Myometrial cell (primary cell): ENCODE measurements at places on chromosomes 4 and X. TPM values are rescaled to one million over a fixed set of nuclear protein-coding genes. Genes with fewer than 3 reads are reported as not detected.

The MGARP gene
- total RNA-seq: 15.4 and 17.6 TPM in 2 replicates

The HS3ST1 gene
- not detected in 2 replicates for total RNA-seq

The POF1B gene
- not detected in 2 replicates for total RNA-seq

The CMC4 gene
- total RNA-seq: 17.6 and 22.7 TPM in 2 replicates

The DOK7 gene
- not detected in 2 replicates for total RNA-seq

The PDK3 gene
- 3.2 and 5.2 TPM in 2 replicates for total RNA-seq

The CEP135 gene
- total RNA-seq: 0.86 and 3.7 TPM in 2 replicates

The PHEX gene
- total RNA-seq: not detected in 2 replicates

The AWAT2 gene
- total RNA-seq: not detected in 2 replicates

The TBC1D8B gene
- total RNA-seq: 8.6 and 12.8 TPM in 2 replicates

The TMEM154 gene
- total RNA-seq: 18.7 and 22.2 TPM in 2 replicates

The ARMCX1 gene
- 34.6 and 36.5 TPM in 2 replicates for total RNA-seq

The RBM47 gene
- total RNA-seq: 0.86 and 1.2 TPM in 2 replicates

The F9 gene
- total RNA-seq: not detected in 2 replicates

The SLC6A8 gene
- total RNA-seq: 6.9 and 7.4 TPM in 2 replicates

The TRAPPC11 gene
- total RNA-seq: 30.5 and 33.7 TPM in 2 replicates

The TRIM75 gene
- not detected in 2 replicates for total RNA-seq

The DNAAF6 gene
- not detected in 2 replicates for total RNA-seq

The TRAM1L1 gene
- 0.35 and 2.0 TPM in 2 replicates for total RNA-seq

The AKAP14 gene
- total RNA-seq: not detected in 2 replicates

The SMAD1 gene
- 3.7 and 10.8 TPM in 2 replicates for total RNA-seq

The SPANXN3 gene
- total RNA-seq: not detected in 2 replicates

The DOCK11 gene
- 24.8 and 29.4 TPM in 2 replicates for total RNA-seq

The UGT2A3 gene
- total RNA-seq: not detected in 2 replicates

The CRMP1 gene
- 0.18 and 0.58 TPM in 2 replicates for total RNA-seq

The HTRA3 gene
- 0.35 and 0.86 TPM in 2 replicates for total RNA-seq

The FAM53A gene
- total RNA-seq: 2.3 and 5.5 TPM in 2 replicates

The SRPK3 gene
- 0.35 TPM in 1 of 2 replicates, not detected in the other for total RNA-seq
